ENCODE measurements at places on chromosomes 12 and 14.

DNA sequence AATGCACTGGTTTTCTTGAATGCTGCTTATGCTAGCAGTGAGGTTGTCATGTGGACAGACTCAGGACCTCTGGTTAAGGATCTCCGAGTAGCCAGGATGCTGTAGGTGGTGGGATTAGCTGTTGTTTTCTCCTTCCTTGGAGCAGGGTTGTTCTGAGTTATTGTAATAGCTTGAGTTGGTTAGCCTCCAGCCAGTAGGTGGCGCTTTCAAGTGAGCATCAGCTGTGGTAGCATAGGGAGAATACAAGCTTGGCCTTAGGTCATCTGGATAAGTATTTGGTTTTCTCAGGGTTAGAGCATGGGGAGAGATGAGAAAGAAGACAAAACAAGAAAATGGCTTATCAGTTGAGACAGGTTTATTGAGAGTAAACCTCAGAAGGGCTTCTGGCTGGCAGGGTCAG lies 299.7 kb upstream of the FBXO33 start:
- DNase-seq, result peak; percentile 4

- no peak for DNase-seq
Observed at GRCh38 chr14:83559721-83560120, 1970.2 kb upstream of the FLRT2 start.

GRCh38 chr14:99479160-99479905 lies 1.3 kb downstream of the SETD3 start:
- DNase-seq, result no peak

DNA sequence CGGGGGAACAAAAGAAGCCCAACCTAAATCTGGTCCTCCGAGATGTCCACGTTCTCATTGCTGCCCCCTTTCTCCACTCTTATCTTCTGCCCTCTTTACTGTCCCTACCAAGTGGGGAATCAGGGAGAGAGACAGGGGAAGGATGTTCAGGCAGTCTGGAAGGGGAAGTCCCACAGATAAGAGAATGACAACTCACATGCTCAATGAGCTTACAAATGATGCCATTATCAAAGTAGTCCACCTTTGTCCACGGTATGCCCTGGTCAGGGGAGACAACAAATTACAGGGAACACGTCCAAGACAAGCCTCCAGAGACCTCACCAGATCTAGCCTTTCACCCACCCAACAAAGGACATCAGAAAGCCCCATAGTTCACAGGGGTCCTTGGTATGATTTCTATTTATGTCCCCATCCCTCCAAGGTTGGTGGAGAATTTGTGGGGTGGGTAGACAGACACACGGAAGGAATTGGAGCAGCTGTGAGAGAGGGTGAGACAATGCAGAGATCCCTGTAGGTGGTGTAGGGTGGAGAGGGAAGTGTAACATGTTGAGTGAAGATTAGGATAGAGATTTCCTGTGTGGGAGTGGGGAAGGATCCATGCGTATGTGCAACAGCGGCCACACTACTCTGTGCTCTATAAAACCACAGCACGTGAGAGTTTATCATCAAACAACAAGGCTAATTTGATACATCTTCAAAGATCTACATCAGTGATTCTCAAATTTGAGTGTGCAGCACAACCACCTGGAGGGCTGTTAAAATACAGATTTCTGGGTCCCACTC lies 10.7 kb downstream of the MYO1A start:
- DNase-seq, result no peak

- DNase-seq, result no peak
Observed at GRCh38 chr14:102570334-102570995, 22.0 kb upstream of the RCOR1 start.

Data from stimulated activated CD8-positive, alpha-beta memory T cell treated with anti-CD3 and anti-CD28 coated beads, Interleukin-2, amount 100 ng/mL, for 48 hours (primary cell).